ENCODE measurements at places on chromosomes 11 and 22.

DNA sequence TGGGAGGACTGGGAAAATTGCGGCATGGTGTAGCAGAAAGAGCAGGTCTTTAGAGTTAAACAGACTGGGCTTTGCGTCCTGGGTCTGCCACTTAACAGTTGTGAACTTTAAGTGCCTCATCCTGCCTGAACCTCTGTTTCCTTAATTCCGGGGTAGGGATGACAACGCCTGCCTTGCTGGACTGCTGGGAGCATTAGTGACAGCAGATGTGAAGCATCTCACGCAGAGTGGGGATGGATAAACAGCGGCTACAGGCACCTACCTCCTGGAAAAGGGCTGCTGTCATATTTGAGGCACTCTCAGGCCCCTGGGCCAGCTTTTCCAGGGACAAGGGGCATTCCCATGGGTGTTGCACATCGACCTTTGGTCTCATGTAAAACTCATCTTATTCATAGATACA, 572.2 kb downstream of the TBC1D22A start:
- no peak for DNase-seq

- DNase-seq: no peak
These were observed 16.1 kb downstream of the RPL3 start for GRCh38 chr22:39303358-39303757.

- no peak for DNase-seq
These were observed 211.4 kb downstream of the ETS1 start for GRCh38 chr11:128375961-128376360.

- no peak for DNase-seq
These were observed 53.8 kb upstream of the THY1 start for GRCh38 chr11:119476666-119477331.

GRCh38 chr11:75315439-75315805, 36.0 kb downstream of the ARRB1 start:
- DNase-seq: no peak

DNA sequence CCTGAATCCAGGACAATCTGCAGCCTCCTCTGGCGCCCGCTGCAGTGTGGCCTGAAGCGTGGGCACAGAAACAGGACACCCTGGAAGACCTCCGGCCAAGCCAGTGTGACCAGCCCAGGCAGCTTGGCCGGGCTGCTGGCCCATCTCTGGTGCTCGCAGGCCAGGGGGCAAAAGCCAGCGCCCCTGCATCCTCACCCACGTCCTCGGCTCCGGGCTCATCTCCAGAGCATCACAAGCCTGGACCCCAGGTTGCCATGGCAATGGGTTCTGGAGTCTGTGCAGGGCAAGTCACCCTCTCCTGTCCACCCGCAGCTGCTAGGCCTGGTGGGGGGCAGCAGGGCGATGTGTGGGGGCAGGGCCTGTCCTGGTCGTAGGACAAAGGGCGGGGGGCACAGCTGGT, 9.3 kb upstream of the PDGFB start:
- DNase-seq: no peak

- DNase-seq: no peak
These were observed 403.7 kb downstream of the LUZP2 start for GRCh38 chr11:24900514-24900913.

- no peak for DNase-seq
These were observed 732 bp upstream of the PC start for GRCh38 chr11:66958956-66959274.

GRCh38 chr11:133399855-133400625, 132.3 kb downstream of the OPCML start:
- no peak for DNase-seq

- DNase-seq: no peak
These were observed 60.5 kb downstream of the CYB5R2 start for GRCh38 chr11:7612661-7613393.

- DNase-seq: no peak
These were observed 81.7 kb upstream of the SHISAL1 start for GRCh38 chr22:44394246-44395117.

GRCh38 chr11:8706673-8707432, 24.3 kb downstream of the RPL27A start:
- no peak for DNase-seq

- no peak for DNase-seq
These were observed 1.0 kb upstream of the C11orf86 start for GRCh38 chr11:66973956-66974580.

GRCh38 chr11:69797156-69797555, 22.0 kb upstream of the FGF4 start:
- no peak for DNase-seq

DNA sequence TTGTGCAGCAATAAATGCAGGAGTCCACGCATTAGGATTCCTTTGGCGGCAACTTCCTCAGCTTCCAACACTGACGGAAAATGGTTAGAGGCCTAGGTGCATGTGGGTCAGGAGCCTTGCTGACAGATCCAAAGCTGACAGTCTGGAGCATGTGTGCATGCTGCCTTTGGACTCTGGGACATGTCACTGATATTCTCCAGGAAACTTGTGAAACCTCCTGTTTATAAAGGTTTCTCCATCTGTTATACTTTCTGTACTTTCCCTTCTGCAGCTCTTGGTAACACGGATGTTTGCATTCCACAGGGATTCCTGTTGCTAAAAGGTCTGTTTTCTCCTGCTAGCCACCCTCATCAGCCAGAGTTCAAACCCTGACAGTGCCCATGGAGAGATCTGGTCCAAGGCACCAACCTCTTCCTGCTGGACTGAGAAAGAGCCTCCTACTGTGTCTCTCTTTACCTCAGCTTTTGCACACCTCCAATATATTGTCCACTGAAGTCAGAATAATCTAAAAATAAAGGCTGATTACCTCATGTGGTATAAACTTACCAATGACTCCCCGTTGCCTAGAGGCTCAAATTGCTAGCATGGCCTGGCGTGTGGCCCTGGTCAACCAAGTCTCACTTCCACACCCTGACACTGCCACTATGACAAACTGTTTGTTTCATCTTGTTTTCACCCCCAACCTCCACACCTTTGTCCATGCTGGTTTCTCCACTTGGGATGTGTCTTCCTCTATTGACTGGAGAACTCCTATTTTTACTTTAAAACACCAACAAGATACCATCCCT, 31.1 kb upstream of the LYVE1 start:
- DNase-seq: peak; percentile 83

- DNase-seq: no peak
These were observed 26.5 kb downstream of the ATXN10 start for GRCh38 chr22:45698094-45698493.

- no peak for DNase-seq
These were observed 76.6 kb upstream of the NARS2 start for GRCh38 chr11:78651136-78651775.

GRCh38 chr22:19559324-19559811, 35.2 kb upstream of the CLDN5 start:
- DNase-seq: peak; percentile 40

DNA sequence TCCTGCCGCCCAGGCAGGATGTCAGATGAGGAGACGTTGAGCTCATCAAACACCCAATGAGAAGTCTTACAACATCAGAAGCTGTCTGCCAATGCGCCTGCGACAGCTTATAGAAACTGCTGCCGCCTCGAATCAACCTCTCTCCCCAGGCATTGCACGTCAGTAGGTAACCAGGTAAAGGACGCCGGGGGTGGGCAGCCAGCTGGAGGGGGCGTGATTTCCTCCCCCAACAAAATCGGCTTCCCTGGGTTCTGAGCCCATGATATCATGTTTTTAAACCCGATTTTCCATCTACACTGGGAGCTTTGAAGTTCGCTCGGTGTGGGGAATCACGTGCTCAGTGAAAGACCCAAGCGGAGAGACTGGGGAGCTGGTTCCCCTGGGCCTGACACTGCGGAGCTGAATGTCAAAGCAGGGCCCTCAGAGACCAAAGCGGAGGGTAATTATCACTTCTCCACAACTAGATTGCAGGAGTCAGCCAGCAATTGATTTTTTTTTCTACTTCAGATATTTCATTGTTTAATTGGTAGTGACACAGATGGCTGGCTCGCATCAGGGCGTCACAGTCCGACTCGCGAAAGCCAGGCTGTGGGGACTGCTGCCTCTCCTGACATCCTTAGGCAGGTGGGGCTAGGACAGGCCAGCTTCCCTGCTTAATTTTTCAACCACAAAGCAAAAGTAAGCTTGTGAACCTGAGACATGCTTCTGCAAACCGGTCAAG, 15.4 kb downstream of the FAM83F start:
- no peak for DNase-seq

- DNase-seq: no peak
These were observed 35.7 kb downstream of the CSTF3 start for GRCh38 chr11:33125611-33126010.

- peak; percentile 59 for DNase-seq
These were observed 1.3 kb upstream of the NPTXR start for GRCh38 chr22:38845004-38845740.

DNA sequence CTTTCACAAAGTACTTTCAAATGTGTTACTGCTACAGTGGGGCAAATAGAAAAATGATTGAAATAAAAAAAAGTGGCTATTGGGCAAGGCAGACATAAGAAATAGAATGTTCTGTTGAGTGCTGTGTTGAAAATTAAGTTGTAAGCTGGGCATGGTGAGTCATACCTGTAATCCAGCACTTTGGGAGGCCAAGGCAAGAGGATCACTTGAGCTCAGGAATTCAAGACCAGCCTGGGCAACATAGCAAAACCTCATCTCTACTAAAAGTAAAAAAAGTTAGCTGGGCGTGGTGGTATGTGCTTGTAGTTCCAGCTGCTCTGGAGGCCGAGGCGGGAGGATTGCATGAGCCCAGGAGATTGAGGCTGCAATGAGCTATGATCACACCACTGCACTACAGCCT, 26.9 kb upstream of the LDHA start:
- DNase-seq: no peak

DNA sequence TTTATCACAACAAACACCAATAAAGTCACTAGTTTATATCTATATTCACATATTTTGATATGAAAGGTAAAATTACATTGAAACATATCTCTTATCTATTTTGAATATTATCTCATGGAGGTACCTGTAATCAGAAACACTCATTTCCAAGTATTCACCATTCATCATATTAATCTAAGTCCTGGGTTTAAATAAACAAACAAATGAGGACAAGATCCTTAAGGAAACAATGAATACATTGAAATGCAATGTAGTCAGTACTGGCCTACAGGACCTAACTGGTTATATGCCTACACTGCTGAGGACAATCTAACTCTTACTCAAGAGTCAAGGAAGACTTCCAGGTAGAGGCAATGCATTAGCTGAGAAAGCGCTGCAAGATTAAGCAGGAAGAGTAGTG, 1411.9 kb upstream of the RAG2 start:
- DNase-seq: no peak

DNA sequence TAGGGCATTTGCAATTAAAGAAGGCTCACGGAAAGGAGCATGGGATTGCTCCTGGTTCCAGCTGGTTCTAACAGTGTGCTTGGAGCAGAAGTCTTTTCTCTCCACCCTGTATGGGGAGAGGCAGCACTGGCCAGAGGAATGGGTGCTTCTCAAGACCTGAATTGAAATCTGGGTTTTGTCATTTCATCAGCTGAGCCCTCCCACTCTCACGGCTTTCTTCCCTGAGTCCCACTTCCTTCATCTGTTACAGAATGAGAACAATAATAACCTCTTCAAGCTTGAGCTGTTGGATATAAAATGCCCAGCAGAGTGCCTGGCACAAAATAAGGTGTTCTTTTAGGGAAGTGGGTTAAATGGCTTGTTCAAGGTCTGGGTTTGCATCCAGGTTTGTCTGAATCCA, 17.2 kb downstream of the CNTF start:
- no peak for DNase-seq

- DNase-seq: no peak
These were observed 3899.1 kb upstream of the OR11H1 start for GRCh38 chr22:11628651-11629511.

- DNase-seq: peak; percentile 9
These were observed 1.1 kb downstream of the SPINDOC start for GRCh38 chr11:63814383-63814736.

DNA sequence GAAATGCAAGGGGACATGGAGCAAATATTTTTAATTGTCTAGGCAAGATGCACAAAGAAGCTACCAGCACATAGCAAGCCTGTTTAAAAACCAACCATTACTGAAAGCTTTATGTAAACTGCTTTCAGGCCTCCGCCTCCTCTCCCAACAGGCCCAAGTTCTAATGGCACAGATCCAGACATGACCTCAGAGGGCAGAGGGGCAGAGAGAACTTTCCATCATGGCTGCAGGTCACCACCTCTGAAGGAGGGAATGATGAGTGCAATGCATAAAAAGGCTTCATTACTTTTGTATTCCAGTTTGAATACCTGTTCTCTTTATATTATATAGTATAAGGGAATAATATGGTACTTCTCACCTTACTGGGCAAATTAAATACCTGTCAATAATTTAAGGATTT, 15.2 kb downstream of the DDX17 start:
- DNase-seq: peak; percentile 53

Data from myocyte (in vitro differentiated cells).